H7 (cell line): ENCODE measurements at places on chromosomes 3 and 15. TPM values are rescaled to one million over a fixed set of nuclear protein-coding genes. Genes with fewer than 3 reads are reported as not detected.

The RFTN1 gene
- total RNA-seq = 0.81 and 0.90 TPM in 2 replicates

DNA sequence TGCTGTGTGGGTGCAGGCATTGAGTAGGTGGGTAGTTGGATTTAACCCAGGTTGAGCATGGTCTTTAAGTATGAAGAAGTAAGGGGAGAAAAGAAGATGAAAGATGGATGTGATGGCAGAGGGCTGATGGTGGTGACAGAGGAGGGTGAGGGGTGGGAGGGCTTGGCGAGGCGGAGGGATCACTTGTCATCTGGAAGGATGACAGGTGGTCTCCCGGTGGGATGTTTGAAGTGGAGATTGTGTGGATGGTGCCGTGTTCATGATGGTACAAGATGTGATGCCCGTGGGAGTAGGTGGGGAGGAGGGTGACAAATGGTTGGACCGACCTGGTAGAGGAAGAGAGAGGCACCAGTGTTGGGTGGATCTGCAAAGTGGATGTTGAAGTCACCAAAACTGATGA, 208.8 kb downstream of the RPLP1 start:
- DNase-seq = no peak

The GTF2E1 gene
- total RNA-seq = 65.2 and 69.1 TPM in 2 replicates

DNA sequence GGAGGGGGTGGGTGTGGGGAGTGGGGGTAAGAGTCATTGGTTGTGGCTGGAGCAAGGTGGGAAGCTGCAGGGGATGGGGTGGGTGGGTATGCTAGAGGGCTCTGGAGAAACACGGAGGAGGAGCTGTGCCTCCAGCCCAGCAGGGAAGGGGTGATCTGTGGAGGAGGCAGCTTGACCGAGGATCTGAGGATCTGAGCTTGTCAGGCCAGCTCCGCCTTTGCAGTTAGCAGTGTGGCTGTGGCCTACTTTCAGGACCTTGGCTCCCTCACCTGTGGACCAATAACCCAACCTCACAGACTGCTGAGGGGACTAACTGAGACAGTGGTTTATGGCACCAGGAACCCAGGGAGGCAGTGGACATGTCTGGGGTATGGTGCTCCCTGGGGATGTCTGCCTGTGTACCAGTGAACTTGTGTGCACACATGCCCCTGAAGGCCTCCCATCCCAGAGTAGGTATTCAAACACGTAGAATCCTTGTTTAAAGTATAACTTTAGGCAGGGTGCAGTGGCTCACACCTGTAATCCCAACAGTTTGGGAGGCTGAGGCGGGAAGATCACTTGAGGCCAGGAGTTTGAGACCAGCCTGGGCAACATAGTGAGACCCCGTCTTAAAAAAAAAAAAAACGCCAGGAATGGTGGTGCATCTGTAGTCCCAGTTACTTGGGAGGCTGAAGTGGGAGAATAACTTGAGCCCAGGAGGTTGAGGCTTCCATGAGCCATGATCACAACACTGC, 52.5 kb upstream of the LINGO1 start:
- no peak for DNase-seq

- DNase-seq = no peak
Measured at GRCh38 chr3:88921986-88922385, 185.4 kb upstream of the EPHA3 start.

GRCh38 chr3:57960174-57960505, 48.1 kb upstream of the FLNB start:
- no peak for DNase-seq

- DNase-seq = no peak
Measured at GRCh38 chr3:157276801-157277200, 116.9 kb upstream of the CCNL1 start.

GRCh38 chr3:67375976-67376375, 278.4 kb downstream of the SUCLG2 start:
- DNase-seq = no peak

GRCh38 chr3:23574822-23575315, 230.9 kb upstream of the UBE2E1 start:
- DNase-seq = no peak

- no peak for DNase-seq
Measured at GRCh38 chr15:34223904-34224596, 766 bp upstream of the EMC4 start.

- no peak for DNase-seq
Measured at GRCh38 chr15:57403566-57404325, 27.4 kb downstream of the CGNL1 start.

GRCh38 chr3:75981401-75981800, 196.1 kb upstream of the ZNF717 start:
- no peak for DNase-seq

DNA sequence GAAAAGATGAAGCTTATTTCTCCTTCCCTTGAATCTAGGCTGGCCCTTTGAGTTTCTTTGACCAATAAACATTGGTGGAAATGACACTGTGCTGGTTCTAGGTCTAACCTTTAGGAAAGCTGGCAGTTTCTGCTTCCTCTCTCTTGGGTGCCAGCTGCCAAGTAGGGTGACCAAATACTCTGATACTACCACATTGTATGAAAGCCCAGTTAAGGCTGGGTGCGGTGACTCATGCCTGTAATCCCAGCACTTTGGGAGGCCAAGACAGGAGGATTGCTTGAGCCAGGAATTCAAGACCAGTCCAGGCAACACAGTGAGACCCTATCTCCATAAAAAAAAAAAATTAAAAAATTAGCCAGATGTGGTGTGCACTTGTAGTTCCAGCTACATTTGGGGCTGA, 320.7 kb downstream of the ZNF621 start:
- DNase-seq = no peak

GRCh38 chr3:160049988-160050387, 61.4 kb downstream of the IL12A start:
- no peak for DNase-seq

DNA sequence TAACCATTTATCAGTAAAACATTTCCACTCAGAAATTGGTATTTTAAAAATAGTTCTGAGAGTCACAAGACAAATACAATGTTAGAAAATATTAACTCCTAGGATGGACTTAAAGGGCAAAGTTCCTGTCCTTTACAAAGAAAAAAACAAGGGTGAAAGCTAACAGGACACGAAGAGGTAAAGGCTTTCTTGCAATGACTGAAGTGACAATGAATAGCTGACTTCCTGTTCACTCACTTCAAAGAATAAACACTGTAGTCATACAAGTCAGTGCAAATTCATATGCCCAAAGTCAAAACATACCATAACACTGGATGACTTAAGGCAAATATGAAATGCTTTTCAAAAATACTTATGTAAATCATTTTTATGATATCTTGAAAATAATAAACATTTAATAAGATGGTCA, 1389.8 kb upstream of the ALCAM start:
- no peak for DNase-seq

The FSTL1 gene
- 318 and 343 TPM in 2 replicates for total RNA-seq

The A4GNT gene
- not detected in 2 replicates for total RNA-seq

The GASK1A gene
- total RNA-seq = 3.4 and 4.5 TPM in 2 replicates

DNA sequence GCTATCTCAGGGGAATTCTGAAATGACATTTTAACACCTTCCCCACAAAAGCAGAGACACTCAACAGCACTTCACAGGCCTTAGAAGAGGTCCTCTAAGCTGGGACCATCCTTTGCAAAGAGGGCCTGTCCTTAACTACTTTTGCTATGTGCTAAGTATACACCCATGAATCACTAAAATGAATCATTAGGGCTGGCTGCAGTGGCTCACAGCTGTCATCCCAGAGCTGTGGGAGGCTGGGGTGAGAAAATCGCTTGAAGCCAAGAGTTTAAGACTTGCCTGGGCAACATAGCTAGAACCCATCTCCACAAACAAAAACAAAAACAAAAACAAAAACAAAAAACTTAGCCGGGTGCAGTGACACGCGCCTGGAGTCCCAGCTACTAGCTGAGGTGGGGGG, 53.9 kb upstream of the MELTF start:
- no peak for DNase-seq

The WWTR1 gene
- total RNA-seq = 14.1 and 22.0 TPM in 2 replicates

DNA sequence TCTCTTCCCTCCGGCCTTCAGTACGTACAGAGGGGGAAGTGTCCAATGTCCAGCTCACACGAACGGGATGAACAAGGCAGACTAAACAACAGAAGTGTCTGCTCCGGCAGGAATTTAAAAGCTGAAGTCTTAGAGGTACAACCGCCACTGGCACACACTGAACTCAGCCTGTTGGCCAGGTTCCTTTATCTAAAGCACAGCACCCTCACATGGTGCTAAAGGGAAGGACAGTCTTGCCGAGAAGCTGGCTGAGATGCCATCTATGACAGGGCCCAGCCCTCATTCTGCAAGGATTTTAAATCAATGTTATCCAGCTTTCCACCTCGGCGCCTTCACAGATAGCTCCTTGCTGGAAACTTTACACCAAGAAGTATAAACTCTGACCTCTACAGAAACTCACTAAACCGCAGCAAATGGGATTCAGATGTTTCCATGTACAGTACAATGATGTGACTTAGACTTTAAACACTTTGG, 2.8 kb downstream of the ADAMTS17 start:
- DNase-seq = peak; percentile 77

GRCh38 chr15:45129651-45130129, at the start of the genes DUOX1 and DUOXA1:
DUOX1 (plus strand) TSS chr15:45129994; CDS start chr15:45131967, 1,973 bp downstream.
DUOXA1 (minus strand) TSS chr15:45129879; CDS start chr15:45123014, 6,865 bp downstream.
- peak; percentile 94 for DNase-seq

The FBXL22 gene
- 0.26 and 0.90 TPM in 2 replicates for total RNA-seq

The GP9 gene
- not detected in 2 replicates for total RNA-seq

The GABRR3 gene
- not detected in 2 replicates for total RNA-seq

DNA sequence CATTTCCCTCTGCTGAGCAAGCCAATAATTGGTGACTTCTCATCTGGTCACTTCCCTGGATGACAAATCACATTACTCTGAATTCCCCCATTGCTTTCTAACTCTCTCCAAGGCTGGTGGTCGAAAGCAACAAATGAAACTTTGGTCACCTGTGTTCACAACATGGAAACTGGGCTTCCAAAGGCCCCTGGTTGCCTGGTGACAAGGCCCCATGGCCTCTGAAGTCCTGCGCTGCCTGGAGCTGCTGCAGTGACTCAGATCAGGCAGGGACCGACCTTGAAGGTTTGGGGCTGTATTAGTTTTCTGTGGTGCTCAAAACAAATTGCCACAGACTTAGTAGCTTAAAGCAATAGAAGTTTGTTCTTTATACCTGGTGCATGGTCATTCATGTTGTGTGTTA, 345.3 kb downstream of the WDR72 start:
- no peak for DNase-seq

DNA sequence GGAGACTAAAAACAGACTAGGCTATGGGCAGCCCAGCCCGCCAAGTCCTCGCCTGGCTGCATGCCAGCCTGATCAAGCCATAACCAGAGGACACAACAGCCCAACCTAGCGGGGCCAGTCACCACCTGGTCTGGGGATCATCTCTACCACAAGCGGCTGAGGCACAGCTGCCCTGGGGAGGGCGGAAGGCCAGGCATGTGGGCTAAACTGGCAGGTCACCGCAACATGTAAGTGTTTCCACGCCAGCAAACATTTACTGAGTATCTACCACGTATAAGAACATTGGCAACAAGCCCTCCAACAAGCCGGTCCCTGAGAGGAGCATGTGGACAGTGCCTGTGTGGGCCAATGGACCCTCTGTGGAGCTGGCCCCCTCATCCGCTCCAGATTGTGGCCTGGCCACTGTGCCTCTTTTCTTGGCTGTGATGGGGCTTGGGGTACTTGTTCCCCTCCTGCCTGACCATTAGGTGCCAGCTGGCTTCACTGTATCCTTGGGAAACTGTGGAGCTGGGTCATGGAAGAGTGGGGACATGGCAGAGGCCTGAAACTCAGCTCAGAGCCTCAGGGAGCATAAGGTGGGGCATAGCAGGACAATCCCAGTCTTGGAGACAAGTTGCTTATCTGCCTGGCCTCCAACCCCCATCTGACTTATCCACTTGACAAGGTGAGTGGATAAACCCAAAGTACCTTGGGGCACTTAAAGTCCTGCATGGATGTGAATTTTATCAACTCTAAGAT, 9.0 kb downstream of the UBXN7 start:
- no peak for DNase-seq

- no peak for DNase-seq
Measured at GRCh38 chr3:5239602-5240001, 52.1 kb downstream of the EDEM1 start.

The CSTA gene
- not detected in 2 replicates for total RNA-seq

GRCh38 chr3:45182915-45183871, 37.0 kb upstream of the CDCP1 start:
- DNase-seq = peak; percentile 69

GRCh38 chr3:64454179-64454578, 228.9 kb upstream of the PRICKLE2 start:
- no peak for DNase-seq

GRCh38 chr3:170059447-170059846, 21.7 kb downstream of the GPR160 start:
- no peak for DNase-seq

GRCh38 chr3:41673650-41674049, 288.3 kb downstream of the ULK4 start:
- no peak for DNase-seq

GRCh38 chr15:29675791-29676301, 146.4 kb downstream of the TJP1 start:
- peak; percentile 82 for DNase-seq

The ERICH6 gene
- total RNA-seq = 0.17 TPM in 1 of 2 replicates, not detected in the other

DNA sequence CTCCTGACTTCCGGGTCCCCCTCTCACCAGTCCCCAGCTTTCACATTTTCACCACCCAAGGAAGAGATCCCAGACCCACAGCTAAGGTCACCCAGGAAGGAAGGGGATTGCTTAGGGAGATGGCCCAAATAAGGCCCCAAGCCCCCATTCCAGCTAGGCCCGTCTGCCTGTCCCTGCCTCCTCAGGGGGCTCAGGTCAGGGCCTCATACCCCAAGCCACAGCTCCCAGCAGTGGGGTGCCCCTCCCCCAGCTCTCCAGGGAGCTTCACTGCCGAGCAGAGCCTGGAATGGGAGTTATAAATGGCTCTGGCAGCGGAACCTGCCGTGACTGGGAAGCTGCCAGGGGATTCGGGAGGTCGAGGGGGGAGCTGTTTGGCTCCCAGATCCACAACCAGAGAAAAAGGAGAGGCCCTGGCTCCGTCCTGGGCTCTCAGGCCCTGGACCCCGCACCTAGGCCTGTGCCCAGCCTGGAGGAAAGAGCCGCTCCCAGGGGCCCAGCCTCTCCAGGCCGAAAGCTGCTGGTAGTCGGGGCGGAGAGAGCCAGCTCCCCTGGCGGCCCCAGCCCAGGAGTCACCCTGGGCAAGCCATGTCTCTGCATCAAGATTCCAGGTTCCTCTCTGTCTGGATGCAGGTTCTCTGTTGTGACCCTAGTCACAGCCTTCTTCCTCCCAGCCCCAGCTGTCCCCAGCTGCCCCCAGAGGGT, 550 bp downstream of the CCDC9B start:
- peak; percentile 77 for DNase-seq

DNA sequence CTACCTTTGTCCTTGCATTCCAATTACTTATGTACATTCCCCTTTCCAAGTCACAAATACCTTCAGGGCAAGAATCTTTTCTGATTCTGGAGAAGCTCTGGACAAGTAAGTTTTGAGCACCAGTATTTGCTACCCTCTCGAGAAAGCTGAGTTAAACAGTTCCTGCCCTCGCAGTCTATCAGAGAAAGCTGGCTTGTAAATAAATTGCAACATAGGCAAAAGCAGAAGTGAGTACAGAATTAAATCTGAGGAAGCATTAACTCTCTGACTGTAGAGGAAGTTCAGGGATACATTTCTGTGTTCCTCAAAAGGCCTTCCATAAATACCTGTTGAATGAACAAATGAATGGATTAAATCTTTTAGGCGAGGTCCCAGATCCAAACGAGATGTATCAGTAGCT, 1.2 kb downstream of the OSBPL11 start:
- no peak for DNase-seq

The KCNMB3 gene
- 0.21 and 0.48 TPM in 2 replicates for total RNA-seq

- peak; percentile 83 for DNase-seq
Measured at GRCh38 chr3:138944929-138945708, 1.8 kb downstream of the FOXL2 start.
